Ascending aorta (tissue), 2 donors: ENCODE measurements at places on chromosomes 16 and 17.
A peak's percentile ranks its signal among the peaks of the same experiment; 100 is the strongest.

GRCh38 chr16:63653044-63653839 is 1468.6 kb downstream of the CDH11 start:
- DNase-seq, result no peak

- DNase-seq, result no peak
Measured at GRCh38 chr17:76927577-76927976, 59.4 kb downstream of the MGAT5B start.

- no peak for DNase-seq
Measured at GRCh38 chr16:85989863-85990643, 91.1 kb downstream of the IRF8 start.

- no peak for DNase-seq
Measured at GRCh38 chr16:63617990-63618763, 1503.7 kb downstream of the CDH11 start.

GRCh38 chr17:41575336-41575735 is 3.5 kb upstream of the KRT9 start:
- DNase-seq, result no peak

- no peak for DNase-seq
Measured at GRCh38 chr16:85971902-85972638, 73.1 kb downstream of the IRF8 start.

DNA sequence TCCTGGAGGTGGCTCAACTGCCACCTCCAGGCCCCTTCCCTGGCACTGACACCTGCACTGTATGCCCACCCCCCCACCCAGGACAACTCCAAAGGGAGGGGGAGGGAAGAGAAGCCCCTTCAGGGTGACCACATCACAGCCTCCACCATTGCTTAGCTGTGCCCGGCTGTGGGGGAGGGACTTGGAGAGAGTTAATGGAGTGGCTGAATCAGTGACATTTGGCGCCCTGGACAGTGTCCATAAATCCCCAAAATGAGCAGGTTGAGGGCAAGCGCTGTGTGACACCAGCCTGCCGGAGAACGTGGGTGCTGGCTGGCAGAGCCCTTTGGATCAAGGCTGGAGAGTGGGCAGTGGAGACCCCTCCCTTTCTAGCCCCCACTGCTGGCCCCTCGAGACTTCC is 883 bp downstream of the USH1G start:
- DNase-seq, result no peak

- no peak for DNase-seq
Measured at GRCh38 chr17:65544672-65545071, 16.8 kb downstream of the AXIN2 start.

DNA sequence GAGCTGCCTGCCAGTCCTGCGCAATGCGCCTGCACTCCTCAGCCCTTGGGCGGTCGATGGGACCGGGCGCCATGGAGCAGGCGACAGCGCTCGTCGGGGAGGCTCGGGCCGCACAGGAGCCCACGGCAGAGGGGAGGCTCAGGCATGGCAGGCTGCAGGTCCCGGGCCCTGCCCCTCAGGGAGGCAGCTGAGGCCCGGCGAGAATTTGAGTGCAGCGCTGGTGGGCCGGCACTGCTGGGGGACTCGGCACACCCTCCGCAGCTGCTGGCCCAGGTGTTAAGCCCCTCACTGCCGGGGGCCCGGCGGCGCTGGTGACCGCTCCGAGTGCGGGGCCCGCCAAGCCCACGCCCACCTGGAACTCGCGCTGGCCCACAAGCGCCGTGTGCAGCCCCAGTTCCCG is 13.6 kb upstream of the FADS6 start:
- no peak for DNase-seq

- DNase-seq, result no peak
Measured at GRCh38 chr17:81256616-81257015, 17.5 kb downstream of the NDUFAF8 start.

GRCh38 chr17:65292430-65292829 is 155.3 kb downstream of the RGS9 start:
- DNase-seq, result no peak

- no peak for DNase-seq
Measured at GRCh38 chr17:6346156-6346786, 88.7 kb downstream of the AIPL1 start.

DNA sequence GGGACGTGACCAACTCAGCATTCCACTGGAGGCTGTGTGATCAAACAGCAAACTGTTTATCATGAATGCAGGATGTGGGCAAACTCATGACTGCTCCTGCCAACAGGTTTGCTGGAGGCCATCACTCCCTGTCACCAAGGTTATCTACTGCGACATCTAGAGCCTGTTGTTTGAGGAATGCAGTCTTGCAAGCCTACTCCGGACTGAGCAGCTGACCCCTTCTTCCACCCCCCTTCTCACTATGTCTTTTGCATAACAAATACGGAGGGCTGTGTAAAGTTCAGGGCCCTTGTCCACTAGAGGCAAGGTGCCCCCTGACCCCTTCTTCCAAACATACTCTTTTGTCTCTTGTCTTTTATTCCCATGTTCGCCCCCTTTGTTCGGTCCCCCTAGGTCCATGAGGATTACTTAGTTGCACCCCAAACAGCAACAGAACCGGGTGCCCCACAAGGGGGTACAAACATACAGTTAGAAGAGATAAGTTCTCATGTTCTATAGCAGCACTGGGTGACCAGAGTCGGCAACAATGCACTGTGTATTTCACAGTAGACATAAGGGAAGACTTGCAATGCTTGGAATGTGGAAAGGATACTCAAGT is 28.7 kb downstream of the MEAK7 start:
- DNase-seq, result no peak

DNA sequence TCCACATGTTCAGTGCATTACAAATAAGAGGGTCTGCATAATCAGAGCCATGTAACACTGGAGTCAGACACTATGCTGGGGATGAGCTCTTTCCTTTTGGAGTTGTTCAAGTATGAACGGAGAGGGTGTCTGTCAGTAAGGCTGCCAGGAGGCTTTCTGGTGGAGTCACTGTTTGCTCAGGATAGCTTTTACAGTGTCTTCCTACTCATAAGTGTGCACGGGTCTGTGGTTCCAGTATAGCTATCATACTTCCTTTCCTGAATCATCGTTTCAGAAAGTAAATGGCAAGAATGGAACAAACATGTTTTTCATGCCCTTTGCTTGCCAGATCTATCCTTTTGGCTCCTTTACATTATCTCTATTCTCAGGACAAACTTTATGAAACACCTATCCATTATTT is 152.7 kb upstream of the CDH11 start:
- no peak for DNase-seq

- DNase-seq, result no peak
Measured at GRCh38 chr17:1872976-1873375, 43.2 kb downstream of the RPA1 start.

DNA sequence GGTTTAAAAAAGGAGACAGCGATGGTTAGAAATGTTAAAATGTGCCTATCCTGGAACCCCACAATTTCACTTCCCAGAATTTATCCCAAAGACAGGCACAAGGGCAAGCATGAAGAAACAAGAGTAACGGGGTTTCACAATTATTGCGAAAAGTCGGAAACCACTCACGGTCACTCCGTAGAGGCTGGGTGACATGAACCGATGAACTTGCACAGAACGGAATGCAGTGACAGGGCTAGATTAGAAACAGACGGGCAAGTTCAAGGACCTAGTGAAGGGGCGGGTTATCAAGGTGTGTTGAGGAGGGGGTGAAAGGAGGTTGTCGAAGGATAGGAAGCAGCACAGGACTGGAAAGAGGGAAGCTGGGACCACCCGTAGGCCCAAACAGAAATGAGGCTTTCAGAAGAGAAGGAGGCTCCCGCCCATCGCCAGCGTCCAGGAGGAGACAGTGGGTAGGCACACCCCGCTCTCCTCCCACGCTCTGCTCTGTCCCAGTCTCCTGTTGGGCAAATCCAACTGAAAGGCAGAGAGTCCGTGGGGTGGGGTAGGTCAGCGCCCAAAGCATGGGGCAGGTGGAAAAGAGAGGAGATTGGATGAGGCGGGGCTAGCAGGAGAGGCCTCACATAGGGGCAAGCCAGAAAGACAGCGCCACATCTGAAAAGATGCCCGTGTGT is 47.4 kb upstream of the JPH3 start:
- no peak for DNase-seq

- no peak for DNase-seq
Measured at GRCh38 chr17:64575431-64575830, 68.7 kb downstream of the CEP95 start.

DNA sequence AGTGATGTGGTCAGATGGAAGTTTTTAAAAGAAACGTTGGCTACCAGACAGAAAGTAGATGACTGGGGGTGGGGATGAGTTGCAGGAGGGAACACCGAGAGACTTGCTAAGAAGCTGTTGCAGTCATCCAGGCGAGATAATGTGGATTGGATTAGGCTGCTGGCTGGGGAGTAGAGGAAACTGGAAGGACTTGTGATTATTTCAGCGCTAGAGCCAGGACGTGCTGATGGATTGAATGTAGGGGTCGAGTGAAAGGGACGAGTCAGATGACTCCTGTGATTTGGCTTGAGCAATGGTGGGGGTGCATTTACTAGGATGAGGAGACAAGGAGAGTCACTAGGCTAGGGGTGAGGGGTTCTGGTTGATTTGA is 88.5 kb downstream of the CLEC16A start:
- peak; percentile 66 for DNase-seq

DNA sequence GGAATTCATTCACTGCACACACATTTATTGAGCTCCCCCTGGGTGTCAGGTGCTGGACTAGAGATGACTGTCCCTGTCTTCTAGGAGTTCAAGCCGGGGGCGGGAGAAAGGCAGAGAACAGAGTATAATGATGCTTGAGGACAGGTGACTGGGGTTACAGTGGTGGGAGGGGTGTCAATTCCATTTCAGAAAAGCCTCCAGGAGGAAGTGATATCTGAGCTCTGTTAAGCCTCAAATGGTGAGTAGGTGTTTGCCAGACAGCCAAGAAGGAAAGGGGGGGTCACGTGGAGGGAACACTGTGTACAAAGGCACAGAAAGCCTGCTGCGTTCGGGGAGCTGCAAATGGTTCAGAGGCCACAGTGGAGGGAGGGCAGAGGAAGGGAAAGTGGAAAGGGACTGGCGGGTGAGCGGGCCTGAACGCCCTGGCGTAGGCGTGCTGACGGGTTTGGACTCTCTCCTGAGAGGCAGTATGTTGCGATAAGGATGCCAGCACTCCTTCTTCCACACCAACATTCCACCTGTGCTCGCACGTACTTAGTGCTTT is 9.7 kb upstream of the NXPH3 start:
- DNase-seq, result peak; percentile 76

DNA sequence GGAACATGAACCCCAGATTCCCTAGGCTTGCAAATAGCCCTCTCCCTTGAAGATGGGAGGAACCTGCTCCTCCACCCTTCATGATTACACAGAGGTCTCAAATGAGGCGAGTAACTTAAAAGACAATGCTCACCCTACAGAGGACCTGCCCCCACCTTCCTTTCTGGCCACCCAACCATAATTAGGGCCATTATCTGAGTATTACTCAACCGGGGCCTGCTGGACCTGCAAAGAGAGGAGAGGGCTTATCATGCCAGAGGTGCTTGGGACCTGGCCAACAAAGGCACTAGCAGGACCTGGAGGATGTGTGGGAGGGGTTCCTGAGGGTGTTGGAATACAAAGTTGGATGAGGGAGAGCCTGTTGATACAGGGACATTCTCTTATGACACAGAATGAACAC is 42.4 kb downstream of the RNF157 start:
- DNase-seq, result no peak

GRCh38 chr16:81185416-81185815 is 53.1 kb upstream of the BCO1 start:
- no peak for DNase-seq

DNA sequence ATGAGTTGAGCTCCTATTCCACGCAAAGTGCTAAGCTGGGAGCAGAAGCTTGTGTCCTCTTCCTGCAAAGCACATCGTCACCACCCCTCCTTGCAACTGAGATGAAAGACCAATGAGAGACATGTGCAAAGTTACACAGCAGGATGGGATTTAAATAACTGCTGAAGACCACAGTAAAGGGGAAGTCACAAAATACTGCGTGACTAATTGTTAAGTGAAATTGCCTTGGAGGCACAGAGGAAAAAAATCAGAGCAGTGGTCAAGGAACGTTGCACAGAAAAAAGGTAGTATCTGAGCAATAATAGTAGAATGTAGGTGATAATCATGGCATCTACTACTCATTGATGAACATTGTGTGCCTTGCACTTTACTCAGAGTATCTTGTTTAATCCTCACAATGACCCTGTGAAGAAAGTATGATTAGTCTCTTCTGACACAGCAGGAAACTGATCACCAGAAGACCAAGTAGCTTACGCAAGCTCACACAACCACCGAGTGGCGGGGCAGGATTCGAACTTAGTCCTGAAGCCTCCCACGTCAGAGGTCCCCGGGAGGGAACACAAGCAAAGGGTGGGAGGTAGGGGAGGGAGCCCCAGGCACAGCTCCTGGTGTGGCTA is 15.4 kb upstream of the MYO18A start:
- no peak for DNase-seq

GRCh38 chr17:47945529-47946508 is 4.4 kb downstream of the PNPO start:
- no peak for DNase-seq

- DNase-seq, result no peak
Measured at GRCh38 chr17:28878981-28879380, 18.6 kb downstream of the FLOT2 start.

DNA sequence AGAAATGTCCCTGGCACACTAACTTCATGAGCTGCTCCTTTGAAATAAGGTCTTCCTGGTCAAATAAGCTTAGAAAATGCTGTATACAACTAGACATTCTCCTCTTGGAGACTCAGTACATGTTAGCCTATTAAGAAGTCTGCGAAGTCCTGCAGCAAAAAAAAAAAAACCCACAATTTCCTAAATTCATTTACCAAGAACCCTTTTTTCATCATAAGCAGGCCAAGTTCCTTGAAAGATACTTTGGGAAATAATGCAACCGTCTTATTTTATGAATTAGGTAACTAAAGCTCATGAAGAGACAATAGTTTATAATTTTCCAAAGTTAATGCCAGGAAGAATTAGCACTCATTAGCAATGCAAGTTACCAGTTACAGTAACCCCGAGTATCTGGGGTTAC is 49.0 kb upstream of the HAS3 start:
- DNase-seq, result no peak

- DNase-seq, result no peak
Measured at GRCh38 chr16:9849697-9850245, 332.5 kb downstream of the GRIN2A start.

GRCh38 chr16:56351481-56351880 is 73.9 kb downstream of the AMFR start:
- no peak for DNase-seq

DNA sequence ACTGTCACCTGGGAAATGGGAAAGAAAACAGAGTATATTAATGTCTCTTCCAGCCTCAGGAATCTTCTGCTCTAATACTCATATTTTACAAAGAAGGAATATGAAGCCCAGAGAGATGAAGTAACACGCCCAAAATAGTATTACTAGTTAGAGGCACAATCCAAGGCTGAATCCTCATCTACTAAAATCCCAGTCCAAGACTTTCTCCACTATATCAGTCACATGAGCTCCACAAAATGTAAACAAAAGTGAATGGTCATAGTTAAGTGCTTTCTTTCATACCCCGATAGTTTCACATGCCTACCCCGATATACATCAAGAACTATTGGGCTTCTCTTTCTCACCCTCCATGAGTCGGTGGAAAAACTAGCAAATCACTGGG is 965 bp downstream of the INTS2 start:
- DNase-seq, result no peak

GRCh38 chr17:50268743-50269275 is 5.5 kb upstream of the TMEM92 start:
- peak; percentile 44 for DNase-seq

- peak; percentile 31 for DNase-seq
Measured at GRCh38 chr17:27390540-27390939, 65.7 kb upstream of the KSR1 start.

GRCh38 chr17:47996201-47996600 is 25.3 kb downstream of the CDK5RAP3 start:
- DNase-seq, result no peak

GRCh38 chr17:17300624-17301568 is 2.3 kb upstream of the NT5M start:
- DNase-seq, result peak; percentile 79

- DNase-seq, result no peak
Measured at GRCh38 chr16:68434624-68435210, 13.6 kb downstream of the SMPD3 start.
